ENCODE measurements at places on chromosomes 5 and 9.
A peak's percentile ranks its signal among the peaks of the same experiment; 100 is the strongest.

GRCh38 chr5:56639476-56639875, 175.9 kb upstream of the MAP3K1 start:
- DNase-seq = no peak

DNA sequence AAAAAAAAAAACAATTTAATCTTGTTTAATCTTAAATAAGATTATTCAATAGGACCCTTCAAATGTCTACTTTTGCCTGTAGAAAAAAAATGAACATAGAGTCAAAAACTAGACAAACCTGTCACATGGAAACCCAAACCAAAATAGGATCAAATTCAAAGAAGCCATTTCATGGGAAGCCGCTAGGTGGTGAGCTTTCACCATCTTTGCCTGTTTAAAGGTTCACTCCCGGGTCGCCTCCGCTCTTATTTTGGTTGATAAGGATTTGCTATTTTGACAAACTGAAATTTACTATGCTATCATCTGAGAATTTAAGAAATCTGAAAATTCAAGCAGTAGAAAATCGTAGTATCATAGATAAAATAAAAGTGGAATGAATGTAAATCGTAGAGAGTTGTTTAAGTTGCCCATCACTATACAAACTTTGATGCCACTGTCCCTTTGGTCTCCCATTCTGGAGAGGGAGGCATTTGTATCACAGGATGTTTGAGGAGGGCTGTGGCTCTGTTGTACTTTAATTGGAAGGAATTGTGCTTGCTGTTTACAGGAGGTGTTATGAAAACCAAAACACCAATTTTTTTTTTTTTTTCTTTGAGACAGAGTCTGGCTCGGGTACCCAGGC, 43.5 kb upstream of the DNAH5 start:
- DNase-seq = no peak

- DNase-seq = no peak
Observed at GRCh38 chr5:151805414-151806223, 33.9 kb downstream of the G3BP1 start.

- DNase-seq = no peak
Observed at GRCh38 chr5:36728697-36729543, 122.5 kb downstream of the SLC1A3 start.

DNA sequence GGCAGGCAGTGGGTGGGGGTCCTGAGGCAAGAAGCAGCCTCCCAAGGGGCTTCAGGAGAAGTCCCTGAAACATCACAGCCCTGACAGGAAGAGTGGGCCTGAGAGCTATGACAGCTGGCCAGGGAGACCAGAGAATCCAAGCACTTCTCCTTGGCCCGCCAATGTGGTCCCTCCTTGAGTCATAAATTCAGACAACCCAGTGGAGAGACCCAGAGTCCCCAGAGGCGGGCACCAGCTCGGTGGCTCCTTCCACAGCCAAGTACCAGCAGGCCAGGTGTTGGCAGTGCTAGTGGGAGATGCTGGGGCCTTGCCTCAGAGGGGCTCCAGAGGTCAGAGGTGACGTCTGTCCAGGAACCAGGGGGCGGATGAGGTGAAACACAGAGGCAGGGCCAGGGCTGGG, 1.6 kb upstream of the DOK3 start:
- no peak for DNase-seq

DNA sequence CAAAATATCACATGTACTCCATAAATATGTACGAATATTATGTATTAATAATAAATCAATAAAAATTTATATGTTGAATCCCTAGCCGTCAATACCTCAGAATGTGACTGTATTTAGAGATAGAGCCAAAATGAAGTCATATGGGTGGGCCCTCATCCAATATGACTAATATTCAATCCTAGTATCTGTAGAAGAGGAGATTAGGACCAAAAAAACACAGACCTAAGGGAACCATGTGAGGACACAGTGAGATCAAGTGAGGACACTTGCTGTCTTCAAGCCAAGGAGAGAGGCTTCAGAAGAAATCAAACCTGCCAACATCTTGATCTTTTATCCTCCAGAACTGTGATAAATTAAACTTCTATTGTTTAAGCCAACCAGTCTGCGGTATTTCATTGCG, 3.7 kb upstream of the AMACR start:
- no peak for DNase-seq

- no peak for DNase-seq
Observed at GRCh38 chr5:82147860-82148573, 130.1 kb downstream of the RPS23 start.

DNA sequence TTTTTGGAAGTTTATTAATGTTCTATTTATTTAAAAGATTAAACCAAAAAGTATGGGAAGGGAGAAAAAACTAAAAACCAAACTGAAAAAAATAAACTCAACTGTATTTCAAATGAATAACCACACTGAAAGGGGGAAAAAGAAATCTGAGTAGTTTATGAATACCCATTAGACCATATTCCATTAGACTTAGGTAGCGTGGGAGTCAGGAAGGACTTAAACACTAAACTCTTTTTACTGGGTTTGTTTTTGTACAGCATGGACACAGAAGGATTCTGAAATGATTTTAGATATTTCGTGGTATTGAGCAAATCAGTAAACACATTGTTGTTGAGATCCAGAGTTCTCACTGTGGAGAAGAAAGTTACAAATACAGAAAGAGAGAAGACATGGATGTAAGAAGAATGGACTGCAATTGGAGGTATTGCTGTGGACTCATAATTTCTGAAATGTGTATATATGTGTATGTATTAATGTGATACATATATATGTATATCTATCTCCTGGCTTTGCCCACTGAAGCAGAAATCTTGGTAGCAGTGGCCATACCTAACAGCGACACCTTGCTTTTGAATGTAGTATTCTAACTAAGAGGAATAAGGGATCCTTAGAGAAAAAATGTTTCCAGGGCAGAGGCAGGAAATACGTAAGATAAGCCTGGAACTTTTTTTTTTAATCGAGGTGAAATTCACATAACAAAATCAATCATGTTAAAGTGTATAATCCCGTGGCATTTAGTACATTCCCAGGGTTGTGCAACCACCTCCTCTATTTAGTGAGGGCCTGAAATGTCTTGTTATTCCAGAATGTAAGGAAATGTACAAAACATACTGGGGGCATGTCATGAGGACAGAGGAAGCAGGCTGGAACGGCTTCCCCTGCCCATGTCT, 228.8 kb downstream of the SMARCA2 start:
- DNase-seq = no peak

GRCh38 chr9:34685591-34685990, 5.5 kb downstream of the CCL19 start:
- no peak for DNase-seq

- no peak for DNase-seq
Observed at GRCh38 chr5:170722316-170722715, 61.2 kb upstream of the GABRP start.

GRCh38 chr9:111966124-111966723, 69.6 kb downstream of the UGCG start:
- no peak for DNase-seq

- no peak for DNase-seq
Observed at GRCh38 chr5:52875827-52876226, 88.1 kb downstream of the ITGA1 start.

DNA sequence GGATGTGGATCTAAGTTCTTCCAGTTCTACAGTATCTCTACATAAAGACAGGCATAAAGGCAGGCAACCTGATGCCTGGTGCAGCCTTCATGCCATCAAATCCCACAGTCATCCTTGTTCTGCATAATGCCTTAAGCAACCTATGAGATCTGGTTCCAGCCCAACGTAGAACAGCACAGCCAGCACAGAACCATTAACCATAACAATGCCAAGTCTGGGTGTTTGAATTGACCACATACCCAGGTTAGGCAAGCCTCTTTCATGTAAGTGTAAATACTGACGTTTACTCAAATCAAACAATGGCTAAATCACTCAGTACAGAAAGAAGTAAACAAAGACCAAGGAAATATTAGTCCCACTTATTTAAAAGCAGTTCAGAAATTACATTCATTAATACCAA, 195.0 kb downstream of the ADAMTSL1 start:
- no peak for DNase-seq

DNA sequence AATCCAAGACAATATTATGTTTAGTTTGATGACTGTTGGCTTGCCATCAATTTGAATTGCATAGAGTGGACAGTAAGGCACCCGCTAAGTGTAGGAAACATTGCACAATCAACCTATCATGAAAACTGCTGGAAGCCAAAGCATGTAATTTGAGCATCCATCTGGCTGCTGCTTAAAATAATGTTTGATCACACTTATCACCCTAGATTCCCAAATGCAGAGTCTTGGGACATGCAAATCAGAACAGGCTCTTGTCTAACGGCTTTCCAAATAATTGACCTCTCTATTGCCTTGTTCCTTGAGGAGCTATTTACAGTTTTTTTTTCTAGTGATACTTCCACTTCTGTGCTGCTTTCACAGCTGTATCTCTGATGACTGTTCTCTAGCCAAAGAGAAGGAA, 342.1 kb downstream of the PRR16 start:
- no peak for DNase-seq

- DNase-seq = no peak
Observed at GRCh38 chr5:142810743-142811290, 40.6 kb downstream of the ARHGAP26 start.

DNA sequence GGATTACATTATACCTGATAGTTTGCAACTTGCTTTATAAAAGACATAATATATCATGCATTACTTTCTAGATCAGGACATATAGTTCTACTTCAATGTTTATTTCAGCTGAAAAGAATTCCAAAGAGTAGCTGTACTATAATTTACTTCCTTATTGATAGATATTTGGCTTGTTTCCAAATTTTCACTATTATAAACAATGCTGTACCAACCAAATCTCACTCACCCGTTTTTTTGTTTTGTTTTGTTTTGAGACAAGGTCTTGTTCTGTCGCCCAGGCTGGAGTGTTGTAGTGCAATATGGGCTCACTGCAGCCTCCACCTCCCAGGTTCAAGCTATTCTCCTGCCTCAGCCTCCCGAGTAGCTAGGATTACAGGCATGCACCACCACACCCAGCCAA, 132.7 kb downstream of the GNAQ start:
- no peak for DNase-seq

DNA sequence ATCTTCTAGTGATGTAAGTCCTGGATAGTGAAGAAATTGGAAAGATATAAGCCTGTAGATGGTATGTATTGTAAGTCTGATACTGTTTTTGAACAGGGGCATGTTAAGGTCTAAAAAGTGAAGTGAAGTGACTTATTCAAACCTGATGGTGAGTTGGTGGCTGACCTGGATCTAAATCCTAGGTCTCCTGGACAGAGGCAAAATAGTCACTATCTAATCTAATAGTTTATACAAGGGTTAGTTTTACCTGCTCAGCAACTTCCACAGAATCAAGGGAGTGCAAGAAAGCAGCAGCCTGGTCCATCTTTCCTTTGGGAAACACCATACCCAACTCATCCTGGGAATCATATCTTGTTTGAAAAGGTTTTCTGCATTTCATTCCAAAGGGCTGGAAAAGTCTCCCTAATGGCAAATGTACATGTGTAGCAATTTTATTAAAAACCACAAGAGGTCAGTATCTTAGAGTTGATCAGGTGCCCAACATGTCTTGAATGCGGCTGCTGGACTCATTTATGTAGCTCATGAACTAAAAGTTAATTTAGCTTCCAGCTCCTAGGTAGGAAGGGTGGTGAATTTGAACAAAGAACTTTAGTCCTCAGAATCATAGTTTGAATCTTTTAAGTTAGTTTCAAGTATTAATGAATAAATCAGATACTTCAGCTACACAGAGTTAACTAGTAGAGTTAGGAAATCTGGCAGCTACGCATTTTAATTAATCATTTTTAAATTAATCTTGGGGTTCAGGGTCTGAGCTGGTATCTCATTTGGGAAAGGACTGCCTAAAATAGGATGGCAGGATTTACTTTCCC, 26.0 kb downstream of the SKP2 start:
- no peak for DNase-seq

DNA sequence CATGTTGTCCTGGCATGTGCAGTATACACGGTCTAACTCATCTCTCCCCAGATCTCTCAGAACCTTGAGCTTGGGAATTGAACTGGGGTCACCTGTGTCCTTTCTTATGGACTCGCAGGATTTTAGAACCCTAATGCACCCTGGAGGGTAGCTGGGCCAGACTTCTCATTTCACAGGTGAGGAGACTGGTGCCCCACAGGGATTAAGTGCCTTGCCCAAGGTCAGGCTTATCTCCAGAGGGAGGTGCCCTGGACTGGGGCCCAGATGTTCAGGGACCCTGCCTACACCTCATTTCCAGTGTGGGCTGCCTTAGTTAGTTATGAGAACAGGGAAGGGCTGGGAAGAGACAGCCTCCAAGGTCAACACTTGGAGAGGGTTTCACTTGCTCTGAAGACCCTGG, 4.0 kb upstream of the NUP214 start:
- no peak for DNase-seq

- no peak for DNase-seq
Observed at GRCh38 chr9:128106940-128107467, 20.5 kb downstream of the PTGES2 start.

DNA sequence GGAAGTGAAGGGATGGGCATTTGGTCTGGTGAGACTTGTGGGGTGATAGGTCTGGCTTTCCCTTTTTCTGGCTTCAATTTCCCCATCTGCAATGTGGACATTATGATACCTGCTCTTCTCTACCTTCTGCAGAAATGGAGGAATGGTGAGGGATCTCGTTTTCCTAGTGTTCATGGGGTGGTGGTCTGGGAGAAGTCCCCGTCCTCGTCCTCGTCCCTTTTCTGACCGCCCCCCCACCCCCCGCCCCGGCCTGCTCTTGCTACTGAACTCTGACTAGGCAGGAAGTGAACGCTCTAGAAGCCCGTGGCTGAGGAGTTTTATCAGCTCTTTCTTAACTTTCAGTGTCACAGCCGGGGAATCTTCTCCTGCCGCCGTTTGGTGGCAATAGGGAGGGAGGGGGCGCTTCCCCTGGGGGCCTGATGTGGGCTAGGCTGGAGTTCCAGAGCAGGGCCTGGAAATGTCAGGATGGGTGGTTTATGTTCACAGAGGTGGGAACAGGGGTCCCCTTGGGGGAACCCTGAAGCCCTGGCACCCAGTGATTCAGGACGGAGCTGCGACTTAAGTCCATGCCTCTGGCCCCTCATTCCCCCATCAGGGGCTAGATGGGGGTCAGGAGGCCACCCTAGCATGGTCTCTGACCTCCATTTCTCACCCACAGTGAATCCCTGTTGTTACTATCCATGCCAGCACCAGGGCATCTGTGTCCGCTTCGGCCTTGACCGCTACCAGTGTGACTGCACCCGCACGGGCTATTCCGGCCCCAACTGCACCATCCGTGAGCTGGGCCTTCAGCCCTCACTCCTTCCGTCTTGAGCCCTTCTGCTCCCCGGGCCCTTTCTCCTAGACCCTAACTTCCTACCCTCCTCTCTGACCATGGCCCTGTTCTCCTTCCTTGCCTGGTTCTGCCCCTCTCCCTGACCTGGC, 6.7 kb downstream of the PTGS1 start:
- DNase-seq = no peak

GRCh38 chr5:133868946-133869518, 99.4 kb downstream of the C5orf15 start:
- peak; percentile 68 for DNase-seq

DNA sequence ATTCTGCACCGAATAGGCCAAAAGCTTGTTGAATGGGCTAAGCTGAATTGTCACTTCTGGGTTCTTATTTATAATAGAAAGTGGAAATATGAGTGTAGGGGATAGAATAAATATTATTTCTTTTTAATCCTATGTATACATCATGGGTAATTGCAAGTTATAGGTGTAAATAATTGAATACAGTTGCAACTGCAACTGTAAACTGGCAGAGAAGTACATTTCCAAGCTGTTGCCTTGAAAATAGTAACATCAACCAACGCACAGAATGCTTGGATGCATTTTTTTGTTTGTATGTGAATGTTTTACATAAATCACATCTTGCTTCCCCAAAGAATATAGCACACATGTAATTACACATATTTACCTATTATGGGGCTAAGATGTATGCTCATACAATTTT, 234.1 kb downstream of the NNT start:
- no peak for DNase-seq

- DNase-seq = no peak
Observed at GRCh38 chr5:98777295-98777694, 3.8 kb downstream of the RGMB start.
